ENCODE measurements at places on chromosomes 6 and 20.
A peak's percentile ranks its signal among the peaks of the same experiment; 100 is the strongest.

DNA sequence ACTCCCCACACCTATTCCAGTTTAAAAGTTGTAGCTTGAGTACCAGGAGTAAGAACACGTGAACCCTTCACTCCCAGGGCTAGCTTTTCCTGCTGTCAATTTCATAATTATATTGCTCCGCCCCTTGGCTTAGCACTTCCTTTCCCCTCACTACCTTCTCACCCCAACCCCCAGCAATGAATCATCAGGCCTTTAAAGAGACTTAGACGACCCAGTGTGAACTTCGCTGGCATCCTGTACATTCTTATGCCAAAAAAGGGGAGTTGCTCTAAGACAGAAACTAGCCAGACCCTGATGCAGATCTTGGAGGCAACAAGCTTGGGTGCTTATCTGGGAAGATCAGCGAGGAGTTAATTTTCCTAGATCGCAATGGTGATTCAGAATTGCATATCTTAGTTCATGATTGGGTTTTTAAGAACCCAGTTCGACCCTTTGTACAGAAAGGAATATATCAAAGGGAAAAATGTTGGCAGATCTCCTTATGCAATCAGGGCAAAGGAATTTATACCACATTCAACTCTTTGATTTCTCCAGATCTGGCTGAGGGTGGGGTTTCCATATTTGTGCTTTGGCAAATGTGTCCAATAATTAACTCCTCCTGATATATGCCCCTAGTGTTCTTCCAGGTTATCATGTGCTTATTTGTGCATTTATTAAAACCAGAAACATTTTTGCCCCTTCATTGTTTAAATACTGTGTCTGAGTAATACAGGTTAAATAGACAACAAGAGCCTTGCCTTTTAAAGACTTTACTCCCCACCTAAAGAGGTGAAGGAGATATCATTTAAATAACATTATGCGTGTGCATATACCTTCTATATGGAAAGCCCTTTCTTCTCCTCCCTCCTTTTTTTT lies 8.1 kb upstream of the ATXN1 start:
- DNase-seq = no peak

DNA sequence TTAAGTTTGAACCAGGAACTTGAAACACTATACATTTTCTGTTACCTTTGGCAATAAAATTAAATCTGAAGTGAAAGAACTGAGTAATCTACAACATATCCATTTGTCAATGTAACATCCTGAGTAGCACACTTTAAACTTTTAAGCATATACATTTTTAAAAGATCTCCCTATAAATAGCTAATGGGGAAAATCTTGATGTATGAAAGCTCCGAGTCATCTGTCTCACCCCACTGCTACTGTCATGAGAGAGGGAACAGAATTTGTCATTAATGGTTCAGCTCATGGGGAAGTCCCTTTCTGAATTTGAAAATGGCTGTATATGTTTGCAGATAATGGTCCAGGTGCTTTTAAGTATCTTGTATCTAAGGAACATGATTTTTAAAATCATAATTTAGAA lies 55.2 kb upstream of the NOX3 start:
- no peak for DNase-seq

DNA sequence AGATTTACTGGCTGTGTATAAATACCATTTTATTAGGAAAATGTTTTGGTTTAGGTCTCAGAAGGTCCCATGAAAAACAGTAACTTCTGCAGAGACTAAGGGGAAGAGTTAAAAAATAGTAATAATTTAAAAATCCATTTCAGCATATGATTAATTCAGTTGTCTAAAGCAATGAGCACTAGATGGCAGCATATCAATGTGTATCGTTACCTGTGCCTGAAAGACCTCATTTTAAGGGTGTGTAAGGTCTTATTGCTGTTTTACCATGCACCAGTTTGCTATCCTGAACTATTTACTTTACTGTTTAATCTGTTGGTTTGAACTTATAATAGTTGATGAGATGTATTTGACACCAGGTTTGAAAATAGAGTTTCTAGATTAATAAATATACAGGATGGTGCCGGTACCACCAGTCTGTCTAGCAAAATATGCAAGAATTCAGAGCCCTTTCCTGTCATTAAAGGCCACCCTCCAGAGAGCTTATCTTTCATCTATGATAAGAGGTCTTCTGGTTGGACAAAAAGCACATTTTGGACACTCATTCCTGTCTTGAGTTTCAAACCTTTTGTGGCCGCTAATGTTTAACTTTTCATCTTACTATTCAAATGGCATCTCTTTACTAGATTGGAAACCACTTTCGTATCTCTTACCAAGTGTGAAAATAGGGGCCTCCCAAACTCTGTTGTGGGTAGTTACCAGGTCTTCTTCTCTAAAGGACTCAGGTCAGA lies 8.9 kb upstream of the AHI1 start:
- DNase-seq = peak; percentile 59

DNA sequence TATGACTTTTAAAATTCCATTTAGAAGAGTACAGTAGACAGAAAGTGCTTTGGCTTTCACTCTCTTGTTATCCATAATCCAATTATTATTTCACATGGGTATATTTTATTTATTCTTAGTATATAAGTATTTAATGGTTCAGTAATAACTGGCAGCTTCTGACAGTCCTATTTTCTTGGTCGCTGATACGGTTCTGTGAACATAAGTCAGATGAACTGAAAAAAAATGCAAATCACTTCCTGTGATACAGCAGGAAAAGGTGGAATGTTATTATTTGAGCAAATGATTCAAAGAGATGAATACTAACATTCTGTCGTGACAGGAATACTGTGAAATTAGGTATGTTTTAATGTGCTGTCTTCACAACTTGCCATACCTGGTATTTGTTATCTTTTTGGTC lies 132.3 kb downstream of the ARHGAP18 start:
- no peak for DNase-seq

DNA sequence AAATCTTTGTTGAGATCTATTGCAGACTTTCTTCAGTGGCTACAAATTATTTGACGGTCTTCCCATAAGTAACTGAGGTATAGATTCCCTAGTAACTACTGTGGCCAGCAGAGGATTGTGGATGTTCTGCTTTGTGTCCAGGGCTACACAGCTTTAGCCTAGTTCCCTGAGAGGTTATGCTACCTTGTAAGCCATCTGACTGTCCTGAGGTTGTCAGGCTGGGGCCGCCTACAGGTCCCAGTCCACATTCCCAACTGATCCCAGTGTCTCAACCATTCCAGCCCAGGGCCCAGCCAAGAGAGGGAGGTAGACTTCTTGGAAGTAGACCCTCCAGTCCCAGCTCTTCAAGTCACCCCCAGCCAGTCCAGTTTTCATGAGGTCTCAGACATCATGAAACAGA lies 57.7 kb downstream of the BANF2 start:
- DNase-seq = no peak

GRCh38 chr20:8094850-8095249 lies 37.2 kb upstream of the PLCB1 start:
- DNase-seq = no peak

DNA sequence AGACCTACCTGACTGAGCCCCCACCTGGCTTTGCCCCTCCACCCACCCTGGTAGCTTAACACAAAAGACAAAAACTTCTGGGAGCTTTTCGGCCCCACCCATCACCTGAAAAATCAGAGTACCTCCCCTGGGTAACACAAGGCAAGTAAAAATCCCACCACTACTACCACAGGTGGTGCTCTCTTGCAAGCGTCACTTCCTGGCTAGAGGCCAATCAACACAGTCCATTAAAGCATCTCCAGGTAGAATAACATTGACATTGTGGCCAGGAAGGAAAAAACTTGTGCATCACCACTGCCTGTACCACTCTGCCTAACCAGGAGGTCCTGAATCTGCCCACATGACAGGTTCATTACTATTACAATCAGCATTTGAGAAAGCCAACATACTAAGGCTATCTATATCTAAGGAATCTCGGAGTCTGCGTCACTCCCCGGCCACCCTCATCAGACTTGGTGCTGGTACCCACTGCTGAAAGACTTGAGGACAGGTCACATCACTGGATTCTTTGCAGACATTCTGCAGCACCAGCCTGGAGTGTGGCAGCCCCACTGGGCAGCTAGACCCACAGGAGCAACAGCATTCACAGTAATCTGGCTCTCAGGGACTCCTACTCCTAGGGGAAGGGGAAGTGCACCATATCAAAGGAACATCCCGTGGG lies 125.9 kb downstream of the CDK19 start:
- DNase-seq = no peak

DNA sequence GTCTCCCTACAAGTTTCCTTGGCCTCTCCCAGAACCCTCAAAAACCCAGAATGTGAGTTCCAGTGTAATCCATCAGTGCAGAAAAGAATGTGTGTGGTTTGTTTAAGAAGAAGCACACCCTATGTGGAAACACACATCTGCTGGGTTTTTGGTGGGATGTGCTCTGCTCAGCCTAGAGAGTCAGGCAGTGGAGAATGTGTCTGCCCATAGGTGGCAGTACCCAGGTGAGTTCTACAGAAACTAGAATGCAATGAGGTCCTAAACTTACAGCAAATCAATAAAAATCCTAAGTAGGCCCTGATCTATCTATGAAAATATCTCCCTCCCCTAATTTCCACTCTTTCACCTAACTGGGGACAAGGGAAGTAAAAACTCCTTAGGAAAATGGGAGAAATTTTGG lies 437.3 kb downstream of the DHX35 start:
- no peak for DNase-seq

DNA sequence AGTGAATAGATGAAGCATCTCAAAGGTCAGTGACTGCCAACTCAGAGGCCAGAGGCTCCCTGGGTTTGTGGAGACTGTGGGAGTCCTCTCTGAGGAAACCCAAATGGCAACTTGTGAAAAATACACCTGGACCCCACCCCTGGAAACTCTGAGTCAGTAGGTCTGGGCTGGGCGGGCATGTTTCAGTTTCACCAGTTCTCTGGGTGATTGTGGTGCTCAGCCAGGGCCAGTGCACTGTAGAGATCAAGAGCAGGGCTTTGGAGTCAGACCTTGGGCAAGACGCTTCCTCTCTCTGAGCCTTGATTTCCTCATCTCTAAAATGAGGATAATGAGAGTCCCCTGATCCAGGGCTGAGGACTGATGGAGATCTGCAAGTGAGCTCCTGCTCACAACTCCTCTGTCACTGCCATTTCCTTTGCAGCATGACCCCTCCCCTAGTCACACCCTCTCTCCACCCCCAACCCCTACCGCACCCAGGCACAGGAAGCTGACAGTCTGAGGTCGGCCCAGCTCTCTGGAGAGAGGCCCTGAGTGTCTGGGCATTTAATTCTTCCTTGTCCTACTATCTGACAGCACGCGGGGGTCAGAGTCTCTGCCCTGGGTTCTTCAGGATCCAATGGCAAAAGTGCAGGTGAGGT lies 5.1 kb downstream of the DEF6 start:
- peak; percentile 81 for DNase-seq

DNA sequence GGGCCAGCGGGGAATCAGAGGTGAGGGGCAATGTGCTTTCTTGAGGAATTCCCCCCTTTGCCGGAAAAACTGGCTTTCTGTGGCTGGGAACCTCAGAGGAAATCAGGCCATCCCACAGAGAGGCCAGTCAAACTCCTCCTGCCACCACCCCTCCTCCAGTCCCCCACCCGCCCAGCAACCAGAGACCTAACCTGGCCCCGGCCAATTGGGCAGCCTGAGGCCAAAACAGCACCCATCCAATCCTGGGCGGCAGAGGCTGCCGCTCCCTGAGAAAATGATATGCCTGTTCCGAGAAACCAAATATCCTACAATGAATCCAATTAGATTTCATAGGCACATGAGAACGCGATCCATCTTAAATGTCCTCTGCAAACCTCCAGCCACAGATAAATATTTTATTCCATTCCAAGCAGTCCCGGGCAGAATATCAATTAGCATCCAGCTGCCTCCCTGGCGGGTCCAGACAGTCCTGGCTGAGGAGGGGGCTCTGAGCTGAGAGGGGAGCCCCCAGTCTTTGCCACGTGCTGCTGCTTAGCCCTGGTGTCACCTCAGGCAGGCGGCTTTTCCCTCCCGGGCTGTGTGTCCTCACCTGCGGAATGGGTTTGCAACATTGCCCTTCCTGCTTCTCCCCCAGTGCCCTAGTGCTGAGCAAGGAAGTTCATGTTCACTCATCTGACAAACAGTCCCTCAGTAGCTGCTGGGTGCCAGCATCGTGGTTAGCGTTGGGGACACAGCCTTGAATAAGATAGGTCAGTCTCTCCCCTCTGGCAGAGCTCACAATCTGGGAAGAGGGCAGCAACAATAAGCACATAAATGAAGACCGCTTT lies 95.0 kb downstream of the DLGAP4 start:
- no peak for DNase-seq

- no peak for DNase-seq
Measured at GRCh38 chr6:33950891-33951889, 147.4 kb upstream of the MLN start.

DNA sequence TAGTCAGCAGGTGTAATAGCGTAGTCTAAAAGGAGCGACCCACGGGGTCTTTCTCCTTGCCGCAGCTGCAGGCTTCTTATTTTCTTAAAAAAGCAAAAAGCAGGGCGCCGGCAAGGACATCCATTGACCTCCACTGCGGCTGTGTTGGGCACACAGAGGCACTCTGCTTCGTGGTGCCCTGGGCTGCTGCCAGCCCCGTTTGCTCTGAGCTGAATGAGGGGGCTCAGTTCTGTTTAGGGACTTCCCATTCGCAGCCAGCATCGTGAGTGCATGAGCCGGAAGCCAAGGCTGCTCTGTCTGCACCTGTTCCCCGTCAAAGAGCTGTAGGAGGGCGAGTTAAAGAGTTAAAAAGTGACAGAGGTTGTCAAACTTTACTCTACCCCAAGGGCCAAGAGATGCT lies 1.7 kb upstream of the SLC22A2 start:
- DNase-seq = no peak

DNA sequence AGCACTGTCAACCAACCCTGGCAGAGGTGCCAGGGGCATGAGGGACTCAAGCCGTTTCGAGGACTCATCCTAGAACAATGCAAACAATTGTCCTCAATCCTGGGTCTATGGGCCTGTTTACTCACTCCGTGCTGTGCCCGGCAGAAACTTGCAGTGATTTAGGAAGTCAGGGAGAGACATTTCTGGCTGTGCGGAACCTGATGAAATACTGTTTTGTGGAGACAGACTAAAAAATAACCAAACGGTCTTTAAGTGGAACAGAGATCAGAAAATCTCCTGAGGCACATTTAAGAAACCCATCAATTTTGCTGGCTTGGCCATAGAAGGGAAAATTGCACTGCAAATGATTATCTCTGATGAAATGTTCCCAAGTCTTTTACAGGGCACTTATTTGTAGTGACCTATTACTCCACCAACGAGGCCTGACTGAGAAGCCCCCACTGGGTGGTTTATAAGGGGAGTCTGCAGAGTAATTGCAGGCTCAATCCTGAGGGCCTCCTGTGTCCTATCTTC lies 79.8 kb upstream of the KCNK16 start:
- no peak for DNase-seq

DNA sequence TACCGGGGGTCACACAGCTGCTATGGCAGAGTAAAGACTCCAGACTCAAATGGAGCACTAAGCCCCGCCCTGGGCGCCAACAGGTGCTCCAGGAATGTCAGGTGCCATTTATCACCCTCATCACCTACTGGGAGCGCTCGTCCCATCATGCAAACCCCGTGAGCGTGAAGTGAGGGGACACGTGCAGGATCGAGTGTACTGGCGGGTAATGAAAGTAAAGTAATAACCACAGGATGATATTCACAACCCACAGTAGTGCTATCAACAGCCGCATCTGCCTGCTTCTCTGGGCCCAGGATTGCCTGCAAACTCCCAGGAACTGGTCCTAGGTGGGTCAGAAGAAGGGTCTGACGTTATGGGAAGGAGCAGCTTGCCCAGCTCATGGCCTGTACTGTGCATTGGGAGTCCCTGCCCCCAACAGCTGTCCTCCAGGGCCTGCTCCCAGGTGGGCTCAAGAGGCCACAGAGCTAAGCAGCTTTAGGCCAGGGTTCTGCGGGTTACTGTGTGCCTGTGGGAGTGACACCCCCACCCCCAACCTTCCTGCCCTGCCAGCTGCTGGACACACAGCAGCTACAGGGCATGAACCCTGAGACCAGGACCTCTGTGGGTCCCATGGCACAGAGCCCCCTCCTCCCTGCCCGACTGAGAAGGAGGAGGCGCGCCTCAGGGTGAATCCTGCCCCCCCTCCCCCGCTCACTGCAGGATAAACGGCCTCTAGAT lies 120.5 kb upstream of the SULF2 start:
- DNase-seq = no peak

Measured in OCI-LY7 (cell line).